Large intestine (tissue), 12 donors: ENCODE measurements at places on chromosomes 7 and 10.
A peak's percentile ranks its signal among the peaks of the same experiment; 100 is the strongest.

- no peak for DNase-seq
Measured at GRCh38 chr7:99709260-99709659, 25.7 kb downstream of the CYP3A7 start.

- no peak for DNase-seq
Measured at GRCh38 chr7:30280631-30281030, 3.8 kb upstream of the ZNRF2 start.

DNA sequence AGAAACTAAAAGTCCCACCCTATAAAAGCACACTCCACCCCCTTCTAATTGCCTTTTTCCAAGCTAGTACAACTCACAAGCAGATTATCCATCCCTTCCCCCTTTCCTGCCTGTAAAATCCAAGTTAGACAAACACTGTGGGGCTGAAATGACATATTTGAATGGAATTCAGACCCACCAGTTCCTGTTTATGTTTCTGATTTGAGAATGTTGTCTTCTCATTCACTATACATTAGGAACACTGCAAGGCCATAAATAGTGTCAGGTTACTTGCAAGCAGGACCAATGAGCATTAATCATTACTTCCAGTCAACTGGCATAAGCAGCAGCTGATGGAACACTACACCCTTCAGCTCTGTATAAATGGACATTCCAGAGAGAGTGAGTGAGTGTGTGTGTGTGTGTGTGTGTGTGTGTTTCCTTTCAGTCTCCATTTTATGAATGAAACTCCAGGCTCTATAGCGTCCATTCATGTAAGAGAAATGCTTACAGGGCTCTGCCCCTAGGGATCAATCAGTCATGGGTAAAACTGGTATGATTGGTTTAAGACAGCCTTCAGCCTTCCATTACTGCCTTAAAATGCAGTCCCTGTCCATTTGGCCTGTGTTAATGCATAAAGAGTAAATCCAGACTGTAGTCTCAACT lies 69.3 kb downstream of the ETV1 start:
- peak; percentile 77 for DNase-seq

DNA sequence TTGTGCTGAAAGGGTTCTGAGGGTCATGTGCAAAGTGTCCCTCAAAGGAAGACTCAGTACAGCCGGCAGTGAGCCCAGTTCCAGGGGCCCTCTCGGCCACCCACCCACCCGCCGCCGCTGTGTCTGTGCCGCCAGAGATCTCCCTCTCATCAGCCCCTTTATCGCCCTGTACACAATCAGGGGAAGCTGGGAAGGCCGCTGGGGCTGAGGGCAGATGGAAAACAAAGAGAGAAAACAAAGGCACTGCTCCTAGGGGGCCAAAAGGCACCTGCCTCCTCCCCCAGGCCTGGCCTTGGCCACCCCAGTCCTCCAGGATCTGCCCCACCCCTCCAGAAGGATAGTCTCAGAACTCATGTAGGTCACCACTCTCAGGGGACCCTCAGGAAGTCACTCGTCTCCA lies 67.0 kb downstream of the ZMIZ1 start:
- DNase-seq = no peak

GRCh38 chr10:119680650-119681081 lies 29.5 kb downstream of the BAG3 start:
- DNase-seq = no peak

DNA sequence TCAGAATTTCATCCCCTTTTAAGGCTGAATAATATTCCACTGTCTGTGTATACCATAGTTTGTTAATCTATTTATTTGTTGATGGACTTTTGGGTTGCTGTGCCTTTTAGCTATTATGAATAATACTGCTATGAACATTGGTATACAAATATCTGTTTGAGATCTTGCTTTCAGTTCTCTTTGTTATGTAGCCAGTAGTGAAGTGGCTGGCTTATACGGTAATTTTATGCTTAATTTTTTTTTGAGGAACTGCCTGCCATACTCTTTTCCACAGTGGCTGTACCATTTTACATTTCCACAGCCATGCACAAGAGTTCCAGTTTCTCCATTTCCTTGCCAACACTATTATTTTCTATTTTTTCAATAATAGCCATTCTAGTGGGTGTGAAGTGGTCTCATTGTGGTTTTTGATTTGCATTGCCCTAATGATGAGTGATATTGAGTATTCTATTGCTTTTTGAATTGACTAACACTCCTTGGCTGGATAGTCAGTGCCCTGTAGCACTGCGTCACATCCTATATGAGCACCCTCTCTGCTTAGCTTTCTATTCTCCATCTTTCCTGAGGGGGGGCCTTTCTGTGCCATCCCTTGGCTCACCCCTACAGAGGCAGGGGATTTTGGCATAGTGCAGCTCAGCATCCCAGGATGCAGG lies 29.4 kb upstream of the RAPGEF5 start:
- no peak for DNase-seq

GRCh38 chr7:108613949-108614381 lies 44.3 kb downstream of the DNAJB9 start:
- DNase-seq = no peak

DNA sequence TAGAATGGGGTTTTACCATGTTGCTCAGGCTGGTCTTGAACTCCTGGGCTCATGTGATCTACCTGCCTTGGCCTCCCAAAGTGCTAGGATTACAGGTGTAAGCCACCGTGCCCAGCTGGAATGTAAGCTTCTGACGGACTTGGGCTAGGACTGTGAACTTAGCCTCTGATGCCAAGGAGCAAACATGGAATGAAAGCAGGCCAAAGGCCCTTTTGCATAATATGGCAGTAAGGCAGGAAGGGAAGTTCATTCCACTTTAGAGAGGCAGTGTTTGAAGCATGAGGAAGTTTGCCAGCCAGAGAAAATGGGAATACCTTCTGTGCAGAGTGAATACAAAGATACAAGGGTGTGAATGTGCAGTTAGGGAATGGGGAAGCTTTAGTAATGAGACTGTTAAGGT lies 20.3 kb downstream of the VCL start:
- peak; percentile 80 for DNase-seq

GRCh38 chr10:133048266-133048665 lies 39.5 kb upstream of the ADGRA1 start:
- peak; percentile 84 for DNase-seq

- DNase-seq = no peak
Measured at GRCh38 chr7:5824297-5824610, 42.8 kb upstream of the RNF216 start.

GRCh38 chr10:70492786-70493659 lies 14.5 kb downstream of the PALD1 start:
- DNase-seq = no peak
